Foreskin melanocyte (primary cell): ENCODE measurements at places on chromosomes 3 and 15.

DNA sequence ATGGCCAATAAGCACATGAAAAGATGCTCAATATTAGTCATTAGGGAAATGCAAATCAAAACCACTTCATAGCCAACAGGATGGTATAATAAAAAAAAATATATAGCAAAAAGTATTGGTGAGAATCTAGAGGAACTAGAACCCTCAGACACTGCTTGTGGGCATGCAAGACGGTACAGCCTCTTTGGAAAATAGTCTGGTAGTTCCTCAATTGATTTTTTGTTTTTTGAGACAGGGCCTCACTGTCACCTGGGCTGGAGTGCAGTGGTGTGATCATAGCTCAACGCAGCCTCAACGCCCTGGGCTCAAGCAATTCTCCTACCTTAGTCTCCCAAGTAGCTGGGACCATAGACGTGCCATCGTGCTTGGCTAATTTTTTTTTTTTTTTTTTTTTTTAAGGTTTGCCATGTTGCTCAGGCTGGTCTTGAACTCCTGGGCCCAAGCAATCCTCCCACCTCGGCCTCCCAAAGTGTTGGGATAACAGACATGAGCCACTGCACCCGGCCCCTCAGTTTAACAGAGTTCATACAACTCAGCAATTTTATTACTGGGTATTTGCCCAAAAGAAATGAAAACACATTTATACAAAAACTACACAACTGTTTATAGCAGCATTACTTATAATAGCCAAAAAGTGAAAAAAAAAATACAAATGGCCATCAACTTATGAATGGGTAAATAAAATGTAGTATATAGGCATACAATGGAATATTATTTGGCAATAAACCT, 5.1 kb downstream of the PRC1 start:
- DNase-seq, result no peak

- DNase-seq, result peak; percentile 27
Measured at GRCh38 chr3:155352900-155353490, 59.5 kb upstream of the STRIT1 start.

GRCh38 chr3:46143951-46144473, 64.1 kb downstream of the CCR1 start:
- no peak for DNase-seq

GRCh38 chr15:53710906-53711305, 48.6 kb downstream of the WDR72 start:
- DNase-seq, result no peak

DNA sequence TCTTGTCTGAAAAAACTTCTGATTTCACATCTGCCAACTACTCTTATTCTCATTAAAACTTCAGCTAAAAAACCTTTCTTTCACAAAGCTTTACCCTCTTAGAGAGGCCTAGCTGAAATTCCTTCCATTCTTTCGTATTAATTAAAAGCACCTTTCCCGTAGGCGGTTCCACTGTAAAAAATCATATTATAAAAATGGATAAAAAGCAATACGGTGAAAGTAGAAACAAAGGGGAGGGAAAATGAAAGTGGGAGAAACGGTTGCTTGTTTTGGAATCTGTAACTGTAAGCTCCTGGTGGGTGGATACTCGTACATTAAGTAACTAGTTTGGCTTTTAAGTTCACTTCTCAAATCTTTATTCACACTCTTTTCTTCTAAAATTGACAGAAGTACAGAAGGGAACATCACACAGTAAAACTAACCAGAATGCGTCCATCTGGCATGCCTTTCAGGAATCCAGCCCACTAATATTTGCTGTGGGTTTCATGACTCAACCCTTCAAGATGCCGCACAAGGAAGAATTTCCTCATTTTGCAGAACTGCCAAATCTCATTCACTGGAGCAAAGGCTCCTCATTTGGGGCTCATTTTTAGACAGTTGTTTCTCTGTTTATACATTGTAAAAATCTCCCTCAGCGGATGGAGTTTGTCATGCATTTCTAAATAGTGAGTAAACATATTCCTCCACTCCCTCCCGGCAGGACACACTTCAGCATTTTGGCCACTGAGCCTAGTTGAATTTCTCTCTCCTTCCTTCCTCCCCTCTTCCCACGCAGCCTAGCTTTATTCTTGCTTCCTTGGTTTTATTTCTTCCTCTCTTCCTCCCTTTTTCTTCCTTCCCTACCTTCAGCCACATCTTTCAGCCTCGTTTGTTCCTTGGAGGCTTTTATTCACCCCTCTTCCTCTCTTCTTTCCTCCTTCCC, 419.5 kb upstream of the NAALADL2 start:
- DNase-seq, result peak; percentile 97

- no peak for DNase-seq
Measured at GRCh38 chr3:149216193-149216869, 5.3 kb downstream of the CP start.

DNA sequence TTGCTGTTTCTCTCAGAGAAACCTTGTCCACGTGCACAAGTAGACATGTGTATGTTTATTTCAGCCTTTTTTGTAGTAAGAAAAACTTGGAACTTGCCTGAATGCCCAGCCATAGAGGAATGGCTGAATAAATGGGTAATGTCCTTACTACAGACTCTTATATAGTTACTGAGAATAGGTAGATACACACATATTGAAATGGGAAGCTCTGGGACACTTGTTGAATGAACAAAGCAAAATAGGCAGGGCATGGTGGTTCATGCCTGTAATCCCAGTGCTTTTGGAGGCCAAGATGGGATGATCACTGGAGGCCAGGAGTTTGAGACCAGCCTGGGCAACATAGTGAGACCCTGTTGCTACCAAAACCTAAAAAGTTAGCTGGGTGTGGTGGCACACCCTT, 1.7 kb downstream of the UNC45A start:
- DNase-seq, result no peak

GRCh38 chr3:42581400-42581708, 413 bp downstream of the SEC22C start:
- DNase-seq, result no peak

DNA sequence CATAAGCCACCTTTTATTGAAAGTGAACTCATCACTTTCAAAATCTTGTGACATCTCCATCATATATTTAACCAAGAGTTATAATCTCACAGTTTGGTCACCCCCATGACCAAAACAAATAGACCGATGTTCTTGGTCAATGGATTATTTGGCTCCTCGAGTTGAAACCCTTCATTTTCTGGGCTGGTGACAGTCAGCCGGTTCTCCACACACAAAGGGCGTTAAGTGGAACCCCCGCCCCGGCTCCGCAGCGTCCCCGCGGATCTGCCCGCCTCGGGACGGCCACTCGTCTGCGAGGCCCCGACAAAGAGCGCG, 772 bp downstream of the TSPAN3 start:
- peak; percentile 24 for DNase-seq

DNA sequence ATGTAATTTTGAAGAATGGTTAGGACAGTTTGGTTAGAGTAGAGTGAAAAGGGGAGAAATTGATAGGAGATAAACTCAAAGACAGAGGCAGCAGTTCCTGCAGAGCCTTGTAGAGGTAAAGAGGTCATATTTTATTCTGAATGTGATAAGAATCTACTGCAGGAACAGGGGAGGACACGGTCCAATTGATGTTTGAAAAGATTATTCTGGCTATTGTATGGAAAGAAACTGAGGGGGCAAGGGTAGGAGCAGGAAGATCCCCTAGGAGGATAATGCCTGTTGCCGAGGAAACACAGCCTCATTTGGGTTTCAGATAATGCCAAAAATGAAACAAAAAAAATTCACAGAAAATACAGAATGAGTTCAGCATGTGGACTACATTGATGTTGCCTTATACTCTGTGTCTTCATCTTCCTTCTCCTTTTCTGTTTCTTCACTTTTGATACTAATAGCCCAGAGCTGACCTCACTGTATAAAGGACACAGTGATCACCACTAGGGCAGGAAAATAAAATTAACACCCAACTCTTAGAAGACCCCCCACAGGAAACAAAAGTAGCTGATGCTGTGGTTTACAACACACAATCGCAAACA, 454.6 kb upstream of the UBE2E2 start:
- DNase-seq, result no peak

GRCh38 chr3:104886220-104886995, 480.3 kb upstream of the ALCAM start:
- DNase-seq, result no peak

DNA sequence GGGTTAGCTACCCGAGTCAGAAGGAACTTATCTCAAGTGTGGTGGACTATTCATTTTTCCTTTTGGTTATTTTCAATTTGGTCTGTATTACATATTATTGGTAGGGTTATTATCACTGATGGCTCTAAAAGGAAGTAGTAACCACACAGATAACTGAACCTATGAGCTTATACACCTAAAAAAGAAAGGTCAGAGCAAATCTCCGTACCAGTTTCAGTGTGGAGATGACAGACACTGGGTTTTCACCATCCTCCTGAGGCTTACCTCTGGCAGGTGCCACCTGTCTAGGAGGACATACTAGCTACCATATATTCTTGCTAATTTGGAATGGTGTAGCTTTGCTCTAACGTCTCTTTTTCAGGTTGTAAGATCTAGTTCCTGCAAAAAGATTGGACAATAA, 10.2 kb downstream of the GAP43 start:
- DNase-seq, result no peak

DNA sequence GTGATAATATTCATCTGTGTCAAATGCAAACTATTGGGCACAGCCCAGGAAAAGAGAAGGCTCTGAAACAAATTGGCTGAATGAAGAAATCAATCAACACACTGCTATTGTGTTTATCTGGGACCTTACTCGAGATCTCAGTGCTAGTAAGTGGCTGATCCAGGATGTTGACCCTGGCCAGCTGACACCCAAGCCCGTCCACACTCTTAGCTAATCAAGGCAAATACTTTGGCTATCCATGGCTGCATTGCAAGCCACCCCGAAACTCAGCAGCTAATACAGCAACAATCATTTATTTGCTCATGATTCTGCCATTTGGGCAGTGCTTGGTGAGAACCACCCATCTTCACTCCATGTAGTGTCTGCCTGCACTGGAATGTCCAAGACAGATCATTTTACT, 74.1 kb upstream of the UBE3A start:
- no peak for DNase-seq

DNA sequence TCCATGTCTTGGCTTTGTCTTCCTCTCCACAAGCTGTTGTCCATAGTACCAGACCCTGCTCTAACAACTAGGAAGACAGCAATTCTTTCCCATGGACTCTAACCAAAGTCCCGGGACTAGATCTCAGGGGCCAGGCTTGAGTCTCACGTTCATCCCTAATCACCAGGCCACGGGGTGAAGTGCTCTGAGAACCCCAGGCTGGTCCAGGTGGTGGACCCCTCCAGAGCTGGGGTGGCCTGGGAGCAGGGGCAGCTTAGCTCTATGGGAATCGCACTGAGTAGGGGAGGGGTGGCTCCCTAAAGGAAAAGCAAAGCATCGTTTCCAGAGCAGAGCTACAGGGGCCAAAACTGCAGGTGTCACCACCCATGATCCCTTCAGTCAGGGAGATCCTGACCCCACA, 150.9 kb downstream of the TPRA1 start:
- DNase-seq, result no peak

DNA sequence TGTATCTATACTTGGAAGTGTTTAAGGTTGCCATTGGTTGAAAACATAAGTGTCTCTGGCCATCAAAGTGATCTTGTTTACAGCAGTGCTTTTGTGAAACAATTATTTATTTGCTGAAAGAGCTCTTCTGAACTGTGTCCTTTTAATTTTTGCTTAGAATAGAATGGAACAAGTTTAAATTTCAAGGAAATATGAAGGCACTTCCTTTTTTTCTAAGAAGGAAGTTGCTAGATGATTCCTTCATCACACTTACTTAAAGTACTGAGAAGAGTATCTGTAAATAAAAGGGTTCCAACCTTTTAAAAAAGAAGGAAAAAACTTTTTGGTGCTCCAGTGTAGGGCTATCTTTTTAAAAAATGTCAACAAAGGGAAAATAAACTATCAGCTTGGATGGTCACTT, 19.7 kb downstream of the B3GNT5 start:
- no peak for DNase-seq

GRCh38 chr3:158169091-158169491, 59.2 kb downstream of the RSRC1 start:
- DNase-seq, result no peak

DNA sequence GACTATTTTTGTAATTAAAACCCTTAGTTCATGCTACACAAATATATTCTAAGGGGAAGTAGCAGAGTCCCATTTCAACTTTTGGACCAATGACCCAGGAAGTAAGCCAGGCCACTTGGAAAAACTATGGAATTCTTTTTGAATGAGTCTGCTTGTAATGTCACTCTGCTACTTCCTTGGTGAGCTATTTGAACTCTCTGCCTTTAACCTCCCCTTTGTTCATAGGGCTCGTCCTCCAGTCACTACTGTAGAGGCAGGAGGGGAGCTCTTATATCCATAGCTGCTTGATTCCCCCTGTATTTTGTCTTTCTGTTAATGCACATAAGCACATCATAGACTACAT, 119.6 kb downstream of the UACA start:
- DNase-seq, result no peak

GRCh38 chr3:72102112-72102616, 317.2 kb upstream of the PROK2 start:
- no peak for DNase-seq

DNA sequence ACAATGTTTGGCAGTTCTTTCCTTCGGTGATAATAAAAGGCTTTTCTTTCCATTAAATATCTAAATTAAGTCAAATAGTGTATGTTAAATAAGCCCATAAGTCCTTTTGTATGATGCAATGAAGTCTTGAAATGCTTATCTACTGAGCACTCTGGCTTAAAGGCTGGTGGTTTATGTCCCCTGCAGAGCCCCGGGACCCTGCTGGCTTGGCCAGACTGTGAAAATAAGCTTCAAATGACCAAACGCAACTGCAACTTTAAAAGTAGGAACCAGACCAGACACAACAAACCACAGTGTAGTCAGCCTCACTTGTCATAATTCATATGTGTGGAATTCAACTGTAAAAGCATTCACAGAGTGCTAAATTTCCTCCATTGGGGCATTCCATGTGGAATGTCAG, 72.5 kb downstream of the FOXP1 start:
- DNase-seq, result no peak

DNA sequence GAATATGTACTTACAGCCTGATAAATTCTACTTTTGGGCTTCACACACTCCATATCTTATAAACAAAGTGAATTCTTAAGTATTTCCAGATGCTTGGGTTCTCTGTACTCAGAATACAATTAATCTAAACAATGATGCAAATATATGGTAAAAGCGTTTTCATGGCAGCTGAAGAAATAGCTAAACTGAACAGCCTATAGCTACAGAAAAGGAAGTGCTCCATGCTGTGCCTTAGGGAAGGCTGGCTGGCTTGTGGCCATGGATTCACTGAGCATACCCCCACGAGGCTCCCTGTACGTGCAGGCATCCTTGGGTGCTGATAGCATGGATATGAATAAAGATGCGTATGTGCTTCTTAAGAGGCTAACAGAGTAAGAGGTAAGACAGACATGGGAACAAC, 264.0 kb downstream of the KLF13 start:
- DNase-seq, result no peak

- no peak for DNase-seq
Measured at GRCh38 chr15:37767841-37768455, 166.5 kb upstream of the TMCO5A start.

- DNase-seq, result peak; percentile 72
Measured at GRCh38 chr15:32818758-32819447, 101.1 kb downstream of the GREM1 start.

- no peak for DNase-seq
Measured at GRCh38 chr3:184986366-184986889, 166.4 kb downstream of the C3orf70 start.
